ENCODE measurements at places on chromosomes 11 and 22.

GRCh38 chr11:33507356-33507755 is 193.3 kb downstream of the C11orf91 start:
- DNase-seq, result no peak

DNA sequence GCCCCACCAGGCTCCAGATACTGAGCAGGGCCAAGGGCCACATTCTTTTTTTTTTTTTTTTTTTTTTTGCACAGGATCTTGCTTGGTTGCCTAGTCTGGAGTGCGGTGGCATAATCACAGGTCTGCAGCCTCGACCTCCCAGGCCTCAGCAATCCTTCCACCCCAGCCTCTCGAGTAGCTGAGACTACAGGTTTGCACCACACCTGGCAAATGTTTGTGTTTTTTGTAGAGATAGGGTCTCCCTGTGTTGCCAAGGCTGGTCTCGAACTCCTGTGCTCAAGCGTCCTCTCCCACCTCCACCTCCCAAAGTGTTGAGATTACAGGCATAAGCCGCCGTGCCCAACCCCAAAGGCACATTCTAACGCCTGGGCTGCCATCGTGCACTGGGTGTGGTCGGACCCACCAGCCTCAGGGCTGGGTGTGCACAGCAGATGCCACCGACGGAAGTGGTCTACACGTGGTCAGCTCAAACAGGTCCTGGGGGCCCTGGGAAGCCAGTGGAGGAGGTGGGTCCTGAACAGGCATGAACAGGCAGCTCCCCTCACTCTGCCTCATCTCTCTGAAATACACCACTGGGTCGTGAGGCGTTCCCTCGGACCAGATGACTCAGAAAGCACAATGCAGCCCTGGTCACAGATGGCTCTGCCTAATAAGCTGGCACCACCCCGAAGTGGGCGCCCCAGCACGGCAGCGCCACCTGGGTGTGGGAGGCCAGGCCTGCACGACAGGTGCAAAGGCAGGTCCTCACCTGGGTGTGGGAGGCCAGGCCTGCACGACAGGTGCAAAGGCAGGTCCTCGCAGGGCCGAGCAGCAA is 5.1 kb upstream of the B4GALNT4 start:
- DNase-seq, result peak; percentile 58

- no peak for DNase-seq
Observed at GRCh38 chr11:82767123-82767522, 33.5 kb upstream of the FAM181B start.

DNA sequence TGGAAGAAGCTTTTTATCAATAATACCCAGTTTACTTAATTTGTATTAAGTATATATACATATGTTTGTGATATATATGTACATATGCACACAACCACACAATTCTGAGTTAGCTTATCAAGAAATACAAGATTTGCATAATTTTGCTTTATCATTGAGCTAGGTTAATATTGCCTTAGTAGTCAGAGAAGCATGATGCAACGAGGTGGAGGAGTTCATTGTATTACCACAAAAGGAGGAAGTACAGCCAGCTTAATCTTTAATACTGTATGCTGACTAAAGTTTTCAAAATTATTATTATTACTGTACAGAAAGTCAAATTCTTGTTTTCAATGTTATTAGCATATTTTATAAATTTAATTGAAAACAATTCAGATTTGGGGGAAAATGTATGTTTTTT is 278.4 kb upstream of the PDGFD start:
- no peak for DNase-seq

GRCh38 chr11:69915501-69916250 is 96.5 kb upstream of the FGF3 start:
- peak; percentile 19 for DNase-seq

GRCh38 chr11:70364745-70365543 is 33.4 kb upstream of the CTTN start:
- no peak for DNase-seq

GRCh38 chr11:121207485-121208115 is 85.0 kb upstream of the SC5D start:
- DNase-seq, result no peak

GRCh38 chr11:67114275-67114896 is 4.7 kb upstream of the KDM2A start:
- DNase-seq, result no peak

Measured in T-helper 17 cell (primary cell).